ENCODE measurements at places on chromosomes 5 and 9. TPM values are rescaled to one million over a fixed set of nuclear protein-coding genes. Genes with fewer than 3 reads are reported as not detected.

- DNase-seq, result no peak
These were observed 282.9 kb downstream of the FER start for GRCh38 chr5:109030360-109031143.

GRCh38 chr5:127960270-127960691 lies 123.3 kb upstream of the SLC12A2 start:
- no peak for DNase-seq

CER1 gene
- total RNA-seq, result not detected

GRCh38 chr5:168899264-168899663 lies 320.1 kb upstream of the PANK3 start:
- DNase-seq, result no peak

DNA sequence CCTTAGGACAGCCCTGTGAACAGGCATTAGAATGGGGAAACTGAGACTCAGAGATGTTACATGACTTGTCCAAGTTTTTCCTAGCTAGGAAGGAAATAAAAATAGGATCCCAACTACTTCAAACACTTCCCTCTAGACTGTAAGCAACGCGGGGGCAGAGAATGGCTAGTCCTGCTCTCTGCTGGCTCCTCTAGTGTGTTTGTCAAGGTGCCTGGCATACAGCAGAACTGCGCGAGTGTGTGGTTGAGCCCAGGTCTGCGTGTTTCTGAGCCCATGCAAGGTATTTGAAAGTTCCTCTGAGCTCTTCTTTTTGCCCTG lies 152.5 kb downstream of the MACROH2A1 start:
- DNase-seq, result no peak

DNA sequence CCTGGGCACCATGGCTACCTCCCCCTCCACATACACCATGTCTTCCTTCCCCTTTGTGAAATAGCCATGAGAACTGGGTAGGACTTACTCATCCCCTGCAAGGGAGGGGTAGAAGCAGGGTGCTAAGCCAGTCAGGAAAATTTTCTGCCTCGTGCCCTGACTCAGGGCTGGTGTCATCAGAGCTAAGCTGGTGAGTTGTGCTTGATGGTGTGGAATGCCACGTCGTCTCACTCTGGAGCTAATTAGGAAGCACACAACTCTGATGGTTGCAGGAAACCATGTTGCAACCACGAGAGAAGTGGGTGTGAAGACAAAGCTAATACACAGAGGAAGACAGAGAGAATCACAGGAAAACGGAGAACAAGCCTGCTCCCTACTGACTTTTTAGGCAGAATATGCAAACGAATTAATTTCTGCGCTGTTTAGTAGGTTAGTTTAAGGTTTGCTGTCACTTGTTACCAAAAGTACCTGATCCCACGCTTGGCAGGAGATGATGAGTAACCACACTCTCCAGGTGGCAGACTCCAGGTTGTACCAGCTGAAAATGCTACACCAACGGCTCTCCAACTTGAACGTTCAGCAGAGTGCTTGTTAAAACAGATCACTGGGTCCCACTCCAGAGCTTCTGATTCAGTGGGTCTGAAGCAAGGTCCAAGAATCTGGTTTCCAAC lies 54.5 kb downstream of the STK10 start:
- peak; percentile 98 for DNase-seq

TAS2R1 gene
- total RNA-seq, result not detected

DNA sequence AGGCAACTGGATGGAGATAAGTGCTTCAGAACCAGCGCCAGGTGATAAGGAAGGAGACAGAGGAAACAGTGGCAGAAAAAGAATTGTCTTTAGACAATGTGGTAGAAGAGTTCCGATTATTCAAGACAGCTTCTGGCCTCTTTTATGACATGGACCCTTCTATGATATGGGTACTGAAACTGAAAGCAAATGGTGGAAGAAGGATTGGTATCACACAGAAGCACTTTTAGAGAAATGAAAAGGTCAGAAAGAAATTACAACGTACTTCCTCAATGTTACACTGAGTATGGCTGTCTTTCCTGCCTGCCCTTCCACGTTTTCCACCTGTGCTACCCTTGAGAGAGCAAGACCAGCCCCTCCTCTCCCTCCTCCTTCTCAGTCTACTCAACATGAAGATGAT lies 959.3 kb downstream of the DNAH5 start:
- no peak for DNase-seq

GRCh38 chr5:179803651-179804554 lies 2.8 kb downstream of the MGAT4B start:
- no peak for DNase-seq

HTR4 gene
- not detected for total RNA-seq

SLCO6A1 gene
- total RNA-seq, result not detected

GRCh38 chr9:88033359-88033702 lies 59.0 kb upstream of the CDK20 start:
- no peak for DNase-seq

GRCh38 chr5:146395193-146395592 lies 51.9 kb upstream of the TCERG1 start:
- no peak for DNase-seq

DNA sequence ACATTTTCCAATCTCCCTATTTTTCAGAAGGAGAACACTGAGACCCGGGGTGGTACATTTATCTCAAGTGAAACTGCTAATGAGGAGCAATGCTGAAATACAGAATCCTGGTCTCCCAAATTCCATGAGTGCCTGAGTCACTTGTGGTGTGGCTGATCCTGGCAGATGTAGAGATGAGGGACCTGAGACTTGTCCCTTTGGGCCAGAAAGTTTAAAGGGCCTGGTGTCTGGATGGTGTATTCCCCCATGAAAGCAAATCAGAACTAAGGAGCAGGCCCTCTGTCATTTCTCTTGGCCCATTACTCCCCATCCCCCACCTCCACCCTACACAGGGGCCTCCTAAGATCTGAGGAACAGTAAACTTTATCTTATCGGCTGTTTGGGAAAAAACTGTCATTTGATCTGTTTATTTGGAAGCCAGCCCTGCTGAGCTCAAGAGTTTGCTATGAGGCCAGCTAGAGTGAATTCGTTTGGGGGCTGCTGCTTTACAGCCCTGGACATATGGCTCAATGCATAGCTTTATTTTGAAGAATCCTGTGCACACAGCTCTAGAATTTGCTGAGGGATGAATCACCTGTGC lies 140.3 kb downstream of the LHFPL2 start:
- no peak for DNase-seq

DNA sequence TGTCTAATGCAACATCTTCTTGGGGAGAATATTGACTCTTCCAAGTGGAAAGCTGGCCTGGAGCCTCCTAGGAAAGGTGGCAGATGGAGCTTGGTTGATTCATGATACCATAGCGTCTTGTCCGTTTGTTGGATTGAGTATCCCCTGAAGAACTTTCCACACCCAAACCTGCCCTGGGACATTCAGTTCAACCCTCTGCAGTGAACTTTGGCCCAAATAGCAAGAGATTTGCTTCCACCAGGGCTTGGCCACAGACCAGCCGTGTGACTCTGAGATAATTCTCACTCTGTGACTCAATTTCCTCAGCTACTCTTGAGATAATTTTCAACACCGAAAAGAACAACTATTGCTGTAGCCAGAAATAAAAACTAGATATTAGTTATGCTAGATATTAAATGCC lies 108.0 kb upstream of the RAD23B start:
- DNase-seq, result peak; percentile 41

- no peak for DNase-seq
These were observed 16.2 kb downstream of the LMNB1 start for GRCh38 chr5:126793097-126793496.

DNA sequence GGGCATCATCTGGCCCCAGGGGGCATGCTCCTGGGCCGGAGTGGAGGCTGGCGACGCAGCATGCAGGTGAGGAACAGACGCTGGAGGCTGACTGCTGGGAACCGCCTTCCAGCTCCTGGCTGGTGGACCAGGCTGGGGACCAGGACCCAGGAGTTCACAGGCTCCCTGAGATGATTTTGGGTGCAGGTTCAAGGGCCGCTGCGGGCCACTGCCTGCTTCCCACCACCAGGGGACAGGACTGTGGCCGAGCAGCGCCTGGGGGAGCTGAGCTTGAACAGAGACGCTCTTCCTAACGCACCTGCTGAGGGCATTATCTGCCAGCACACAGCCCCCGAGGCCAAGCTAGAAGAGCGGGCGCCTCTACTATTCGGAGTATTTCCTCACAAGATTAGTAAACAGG lies 132.1 kb upstream of the RAPGEF1 start:
- DNase-seq, result no peak

GRCh38 chr5:93601071-93601801 lies 18.2 kb downstream of the NR2F1 start:
- no peak for DNase-seq

DNA sequence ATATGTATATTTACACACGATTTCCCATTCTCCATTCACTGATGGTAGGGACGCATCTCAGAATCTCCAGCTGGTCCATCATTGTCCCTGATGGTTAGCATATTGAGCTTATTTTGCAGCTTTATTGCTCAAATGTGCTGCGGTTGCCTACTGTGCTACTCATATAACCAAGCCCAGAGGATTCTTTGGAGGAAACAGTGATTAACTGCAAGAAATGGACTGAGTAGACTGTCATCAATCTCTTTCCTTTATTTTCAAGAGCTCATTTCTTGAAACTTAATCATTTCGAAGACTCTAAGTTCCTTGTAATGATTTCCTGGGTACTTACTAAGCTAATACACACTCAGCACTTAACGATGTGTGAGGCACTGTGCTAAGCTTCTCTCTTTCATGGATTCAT lies 119.0 kb downstream of the MAT2B start:
- DNase-seq, result no peak

DNA sequence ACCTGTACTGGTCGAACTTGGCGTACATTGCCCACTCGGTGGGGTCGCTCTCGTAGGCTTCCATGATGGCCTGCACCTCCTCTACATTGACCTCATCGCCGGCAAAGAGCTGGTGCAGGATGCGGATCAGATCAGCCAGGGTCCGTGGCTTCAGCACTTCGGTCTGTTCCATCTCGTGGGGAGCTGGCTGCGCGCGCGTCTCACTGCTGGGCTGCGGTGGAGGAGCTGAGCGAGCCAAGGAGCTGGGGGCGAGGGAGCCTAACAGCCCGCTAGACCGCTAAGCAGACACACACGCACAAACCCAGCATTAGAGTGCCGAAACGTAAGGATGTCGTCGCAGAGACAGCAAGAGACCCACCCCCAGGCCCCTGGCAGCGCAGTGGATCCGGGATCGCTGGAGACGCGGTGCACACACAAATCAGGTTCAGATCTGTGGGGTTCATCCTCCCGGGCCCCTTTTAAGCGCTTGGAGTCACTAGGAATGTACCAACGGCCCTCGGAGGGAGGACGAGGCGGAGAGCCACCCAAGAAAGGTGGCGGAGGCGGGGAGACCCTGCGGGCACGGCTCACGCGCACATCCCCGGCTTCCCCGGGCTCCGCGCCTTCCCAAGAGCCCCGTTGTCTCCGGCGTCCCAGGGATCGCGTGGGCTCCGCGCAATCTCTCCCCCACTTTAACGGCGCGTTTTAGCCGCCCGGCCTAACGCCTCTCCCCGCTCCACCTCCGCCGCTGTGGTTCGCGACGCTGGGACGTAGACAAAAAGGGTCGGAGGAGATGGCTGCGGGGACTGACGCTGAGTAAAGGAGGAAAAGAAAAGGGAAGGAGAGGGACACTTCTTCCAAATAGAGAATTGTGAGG lies at the start of gene CDO1:
Gene CDO1 (minus strand): TSS at position 434 of the 856 bp plus-strand sequence. CDS start 262 bp downstream, at position 172.
- no peak for DNase-seq

DNA sequence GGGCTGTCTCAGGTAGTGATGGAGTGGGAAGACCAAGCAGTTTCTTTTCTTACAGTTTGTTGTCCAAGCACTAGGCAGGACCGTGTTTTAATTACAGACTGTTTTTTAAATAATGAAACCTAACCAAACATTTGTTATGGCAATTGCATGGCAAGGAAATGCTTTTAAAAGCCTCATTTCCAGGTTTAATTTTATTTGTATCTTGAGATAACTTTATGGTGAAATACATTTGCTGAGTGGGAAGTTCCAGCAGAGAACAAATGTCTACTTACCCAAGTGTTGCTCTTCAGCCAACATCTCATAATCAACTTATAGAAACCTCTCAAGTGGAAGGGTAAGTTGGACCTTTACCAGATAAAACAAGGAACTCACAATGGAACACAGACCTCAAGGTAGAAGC lies 11.8 kb upstream of the LHFPL2 start:
- DNase-seq, result no peak

DNA sequence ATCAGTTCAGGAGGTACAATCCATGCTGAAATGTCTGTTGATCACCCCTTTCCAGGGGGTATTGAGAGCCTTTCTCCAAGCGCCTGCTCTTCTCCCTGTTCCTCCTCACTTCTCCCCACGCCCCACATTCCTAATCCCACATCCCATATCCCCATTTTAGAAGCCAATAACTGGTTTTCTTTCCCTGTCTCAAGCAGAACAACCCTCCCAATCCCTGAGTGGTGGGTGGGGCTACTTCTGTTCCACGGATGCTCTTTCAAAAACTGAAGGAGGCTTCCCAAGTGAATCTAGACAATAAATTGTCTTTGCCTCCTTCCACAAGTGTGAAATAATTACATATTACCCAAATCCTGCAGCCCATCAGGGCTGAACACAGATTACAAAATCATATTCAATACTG lies 77.0 kb upstream of the SEMA6A start:
- DNase-seq, result no peak

DNA sequence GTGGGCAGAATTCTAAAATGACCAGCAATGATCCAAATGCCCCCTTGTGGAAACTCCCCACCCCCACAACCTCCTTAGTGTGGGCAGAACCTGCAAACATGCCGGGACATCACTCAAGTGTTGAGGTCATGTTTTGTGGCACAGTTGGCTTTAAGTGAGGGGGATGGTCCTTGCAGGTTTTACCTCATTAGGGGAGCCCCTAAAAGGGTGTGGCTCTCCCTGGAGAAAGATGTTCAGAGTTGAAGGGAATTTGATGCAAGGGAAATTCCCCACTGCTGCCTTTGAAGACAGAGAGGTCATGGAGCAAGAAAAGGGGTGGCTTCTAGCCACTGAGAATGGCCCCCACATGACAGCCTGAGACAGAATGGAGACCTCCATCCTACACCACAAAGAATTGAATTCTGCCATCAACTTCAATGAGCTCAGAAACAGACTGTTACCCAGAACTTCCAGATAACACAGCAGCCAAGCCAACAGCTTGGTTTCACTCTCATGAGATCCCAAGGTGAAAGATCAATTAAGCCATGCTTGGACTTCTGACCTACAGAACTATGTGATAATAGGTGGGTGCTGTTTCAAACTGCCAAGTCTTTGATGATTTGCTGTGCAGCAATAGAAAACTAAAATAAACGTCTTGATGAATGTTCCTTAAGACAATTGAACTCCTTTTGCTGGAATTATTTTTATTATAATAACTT lies 103.4 kb downstream of the MED10 start:
- DNase-seq, result no peak

MCIDAS gene
- 0.20 TPM for total RNA-seq

LTC4S gene
- 0.80 TPM for total RNA-seq

DOCK8 gene
- total RNA-seq, result 1.6 TPM

DNA sequence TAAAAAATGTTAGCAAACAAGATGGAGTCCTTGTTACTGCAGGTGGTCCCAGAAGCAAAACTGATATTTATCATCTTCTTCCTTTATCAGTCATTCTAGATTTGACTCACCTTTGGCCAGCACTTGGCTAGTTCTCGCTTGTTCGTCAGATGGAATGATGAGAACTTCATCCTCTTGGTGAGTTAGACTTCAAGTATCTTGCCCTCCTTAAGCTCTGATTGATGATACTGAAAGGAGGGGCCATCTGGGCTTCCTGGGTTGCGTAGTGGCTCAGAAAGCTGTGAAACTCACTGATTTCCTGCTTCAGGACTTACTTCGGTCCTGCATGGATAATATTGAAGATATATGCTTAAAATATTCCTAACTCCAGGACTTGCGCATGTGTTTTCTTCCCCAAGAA lies 1248.2 kb upstream of the CDH9 start:
- no peak for DNase-seq
